ENCODE measurements at places on chromosomes 3 and 15. TPM values are rescaled to one million over a fixed set of nuclear protein-coding genes. Genes with fewer than 3 reads are reported as not detected.
A peak's percentile ranks its signal among the peaks of the same experiment; 100 is the strongest.

DNA sequence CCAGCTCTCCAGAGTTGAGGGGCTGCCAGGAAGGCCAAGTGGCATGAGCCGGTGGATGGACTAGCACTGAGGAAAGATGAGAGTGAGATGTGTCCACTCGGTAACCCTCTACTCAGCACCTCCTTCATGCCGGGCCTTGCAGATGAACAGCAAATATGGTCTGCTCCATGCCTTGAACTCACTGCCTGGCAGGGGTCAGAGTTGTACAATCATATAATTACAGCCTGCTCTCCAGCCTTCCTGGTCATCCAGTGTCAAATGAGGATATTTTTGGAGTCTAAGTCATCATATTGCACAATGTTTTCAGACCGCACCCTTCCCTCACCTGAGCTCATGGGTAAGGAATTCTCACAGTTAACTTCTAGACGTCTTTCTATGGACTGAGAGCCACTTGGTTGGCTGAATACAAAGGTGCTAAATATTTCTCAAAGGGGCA is 4.9 kb downstream of the MGLL start:
- no peak for DNase-seq

DNA sequence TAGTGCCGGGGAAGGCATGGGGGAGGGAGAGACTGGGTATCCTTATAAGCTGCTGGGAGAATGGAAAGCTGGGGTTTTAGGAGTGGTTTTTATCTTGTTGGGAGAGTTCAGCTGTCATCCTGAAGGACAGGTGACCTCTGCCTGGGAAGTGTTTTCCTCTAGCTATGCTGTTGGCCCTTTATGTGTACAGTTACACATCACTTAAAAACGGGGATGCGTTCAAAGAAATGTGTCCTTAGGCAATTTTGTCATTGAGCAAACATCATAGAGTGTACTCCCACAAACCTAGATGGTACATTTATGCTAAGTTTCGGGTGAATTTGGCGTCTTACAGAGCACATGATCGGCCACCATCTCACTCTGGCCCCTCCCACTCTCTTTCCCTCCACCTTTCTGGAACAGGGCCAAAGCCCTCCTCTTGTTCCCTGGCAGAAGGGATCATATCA is 164.3 kb upstream of the NUDT16 start:
- DNase-seq: no peak

- no peak for DNase-seq
These were observed 50.3 kb downstream of the MED12L start for GRCh38 chr3:151135541-151136337.

DNA sequence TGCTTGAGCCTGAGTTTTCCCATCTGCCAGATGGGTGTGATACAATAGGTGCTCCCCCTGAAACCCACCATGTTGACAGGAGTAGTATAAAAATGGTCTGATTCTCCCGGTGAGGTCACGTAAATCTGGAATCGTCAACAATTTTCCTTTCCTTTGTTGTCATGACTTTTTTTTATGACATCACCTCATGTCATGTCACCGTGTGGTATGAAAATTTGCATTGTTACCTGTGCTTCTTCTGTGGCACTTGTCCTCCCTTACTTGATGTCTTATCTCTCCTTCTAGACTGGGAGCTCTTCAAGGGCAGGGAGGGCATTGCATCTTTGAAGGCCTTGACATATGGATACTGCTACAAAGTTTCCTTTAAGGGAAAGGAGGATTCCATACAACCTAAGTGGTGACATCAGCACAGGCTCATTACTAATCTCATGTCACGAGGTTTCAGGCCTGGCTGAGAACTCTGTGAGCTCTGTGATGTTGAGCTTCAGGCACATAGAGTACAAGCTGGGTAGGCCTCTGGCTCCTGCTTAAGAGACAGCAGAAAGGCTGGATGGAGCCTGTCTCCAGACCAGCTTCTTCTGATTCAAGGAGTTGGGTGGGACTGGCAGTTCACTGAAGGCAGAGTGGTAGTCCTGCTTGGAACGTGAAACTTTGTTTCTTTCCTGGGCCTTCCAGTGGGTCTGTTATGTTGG is 66.3 kb downstream of the LPP start:
- DNase-seq: no peak

- DNase-seq: no peak
These were observed 67.8 kb downstream of the BDH1 start for GRCh38 chr3:197487911-197488391.

DNA sequence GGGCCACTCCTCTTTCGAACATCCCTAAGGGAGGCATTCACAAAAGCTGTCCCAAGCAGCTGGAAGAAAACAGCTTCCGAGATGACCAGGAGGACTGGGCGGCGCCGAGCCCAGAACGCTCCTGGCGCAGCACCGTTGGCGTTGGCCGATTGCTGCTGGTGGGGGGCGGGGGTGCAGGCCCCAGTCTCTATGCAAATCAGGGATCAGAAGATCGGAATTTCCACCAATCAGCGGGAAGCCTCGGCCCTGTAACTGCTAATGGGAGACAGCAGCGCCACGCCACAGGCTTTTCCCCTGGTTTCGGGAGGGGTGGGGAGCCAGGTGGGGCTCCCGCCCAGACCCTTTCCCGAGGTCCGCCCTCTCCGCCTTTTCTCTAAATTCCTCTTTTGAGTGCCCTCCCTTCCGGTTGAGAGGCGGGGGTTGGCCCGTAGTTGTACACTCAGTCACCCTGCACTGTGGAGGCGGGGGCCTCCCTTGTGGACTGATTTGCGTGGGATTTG is 27.0 kb downstream of the HMCES start:
- DNase-seq: peak; percentile 84

DNA sequence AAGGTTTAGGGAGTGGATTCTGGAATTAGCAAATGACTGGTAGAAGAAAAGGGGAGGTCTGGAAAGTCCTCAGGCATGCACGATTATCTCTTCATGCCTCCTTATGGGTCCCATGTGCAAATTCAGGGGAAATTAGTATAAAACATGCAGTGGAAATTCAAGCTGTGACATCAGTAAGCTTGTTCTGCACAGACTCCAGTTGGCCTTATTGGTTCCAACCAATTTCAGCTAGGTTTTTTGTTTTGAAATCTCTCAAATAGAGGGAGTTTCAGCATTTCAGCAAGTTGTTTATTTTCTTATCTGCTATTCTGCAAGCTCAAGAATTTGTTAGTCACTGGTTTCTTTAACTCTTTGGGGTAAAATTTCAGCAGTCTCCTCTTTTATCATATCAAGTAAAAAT is 774 bp upstream of the TMCO5A start:
- no peak for DNase-seq

DNA sequence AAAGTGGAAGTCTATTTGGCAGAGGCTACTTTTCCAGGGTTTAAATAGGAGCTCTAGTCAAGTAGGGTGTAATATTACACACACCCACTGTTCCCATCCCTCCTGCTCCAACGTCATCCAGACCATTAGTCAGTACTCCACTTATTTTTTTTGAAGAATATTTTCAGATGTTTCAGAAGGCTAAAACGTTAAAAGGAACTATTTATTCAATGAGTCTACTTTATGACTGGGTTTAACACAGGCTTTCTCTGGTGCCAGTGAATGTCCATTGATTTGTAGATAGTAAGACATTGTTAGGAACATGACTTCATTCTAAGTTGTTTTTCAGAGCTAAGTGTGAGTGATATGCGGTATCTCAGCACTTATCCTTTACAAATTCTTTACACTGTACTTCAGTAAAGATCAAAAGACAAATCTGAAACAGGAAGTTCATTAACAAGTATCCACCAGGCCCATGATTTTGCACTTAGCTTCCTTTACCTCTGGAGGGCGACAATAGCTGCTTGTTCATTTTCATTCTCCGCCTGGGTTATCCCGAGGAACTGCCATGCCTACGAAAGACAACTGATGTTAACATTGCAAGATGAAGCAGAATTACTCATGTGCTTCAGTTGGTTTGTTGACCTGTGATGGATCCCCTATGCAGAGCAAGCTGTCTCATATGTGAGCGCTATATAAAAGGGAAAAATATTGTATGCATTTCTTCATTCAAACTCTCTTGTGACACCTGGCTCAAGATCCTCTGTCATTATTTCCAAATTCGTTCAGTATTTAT is 158.7 kb downstream of the USP13 start:
- peak; percentile 44 for DNase-seq

- no peak for DNase-seq
These were observed 316.0 kb downstream of the RORA start for GRCh38 chr15:60912984-60913697.

GRCh38 chr15:77864211-77865105 is 213.1 kb downstream of the TBC1D2B start:
- DNase-seq: no peak

Gene FBXL2
- 30.4 TPM for polyA plus RNA-seq

Gene KLF15
- polyA plus RNA-seq: 18.3 TPM
